ENCODE measurements at places on chromosomes 12 and 14. TPM values are rescaled to one million over a fixed set of nuclear protein-coding genes. Genes with fewer than 3 reads are reported as not detected.

GRIN2B gene
- 0.44 TPM for polyA plus RNA-seq

WSCD2 gene
- polyA plus RNA-seq = 0.51 TPM

RERGL gene
- polyA plus RNA-seq = 0.59 TPM

C12orf54 gene
- polyA plus RNA-seq = 0.67 TPM

- no peaks in the 10 kb centered on the region for H3K36me3 ChIP-seq
- no peak for DNase-seq
- H3K27me3 ChIP-seq = no peaks in the 10 kb centered on the region
- no peaks in the 10 kb centered on the region for H3K4me1 ChIP-seq
- H3K4me3 ChIP-seq = no peak overlapping the region
- no peak overlapping the region for H3K27ac ChIP-seq
These were observed 25.1 kb downstream of the SLC4A8 start for GRCh38 chr12:51449580-51450246.

- H3K4me1 ChIP-seq = no peaks in the 10 kb centered on the region
- no peaks in the 10 kb centered on the region for H3K36me3 ChIP-seq
- DNase-seq = no peak
These were observed 46.6 kb downstream of the TSPAN11 start for GRCh38 chr12:30973175-30973574.

- peak overlapping the region; percentile 52 for H3K4me3 ChIP-seq
- peak overlapping the region; percentile 94 for H3K27ac ChIP-seq
- H3K27me3 ChIP-seq = no peaks in the 10 kb centered on the region
- H3K4me1 ChIP-seq = peaks cover 37% of the 10 kb centered on the region
- peaks cover 28% of the 10 kb centered on the region for H3K36me3 ChIP-seq
These were observed 923 bp downstream of the STAT2 start for GRCh38 chr12:56358836-56359532.

GRCh38 chr12:69527506-69528272 is 57.5 kb downstream of the FRS2 start:
- peak overlapping the region; percentile 5 for H3K27ac ChIP-seq
- peak; percentile 44 for DNase-seq
- H3K4me3 ChIP-seq = no peak overlapping the region

GRCh38 chr14:102819747-102820330 is 42.6 kb downstream of the TRAF3 start:
- no peak overlapping the region for H3K4me3 ChIP-seq
- no peak for DNase-seq
- H3K27me3 ChIP-seq = no peaks in the 10 kb centered on the region
- H3K27ac ChIP-seq = no peak overlapping the region
- peaks cover 12% of the 10 kb centered on the region for H3K4me1 ChIP-seq
- no peaks in the 10 kb centered on the region for H3K36me3 ChIP-seq

GRCh38 chr12:77218278-77218677 is 152.9 kb upstream of the E2F7 start:
- no peak for DNase-seq
- H3K27me3 ChIP-seq = no peaks in the 10 kb centered on the region
- H3K4me1 ChIP-seq = no peaks in the 10 kb centered on the region
- H3K4me3 ChIP-seq = no peak overlapping the region
- no peak overlapping the region for H3K27ac ChIP-seq
- no peaks in the 10 kb centered on the region for H3K36me3 ChIP-seq

DNA sequence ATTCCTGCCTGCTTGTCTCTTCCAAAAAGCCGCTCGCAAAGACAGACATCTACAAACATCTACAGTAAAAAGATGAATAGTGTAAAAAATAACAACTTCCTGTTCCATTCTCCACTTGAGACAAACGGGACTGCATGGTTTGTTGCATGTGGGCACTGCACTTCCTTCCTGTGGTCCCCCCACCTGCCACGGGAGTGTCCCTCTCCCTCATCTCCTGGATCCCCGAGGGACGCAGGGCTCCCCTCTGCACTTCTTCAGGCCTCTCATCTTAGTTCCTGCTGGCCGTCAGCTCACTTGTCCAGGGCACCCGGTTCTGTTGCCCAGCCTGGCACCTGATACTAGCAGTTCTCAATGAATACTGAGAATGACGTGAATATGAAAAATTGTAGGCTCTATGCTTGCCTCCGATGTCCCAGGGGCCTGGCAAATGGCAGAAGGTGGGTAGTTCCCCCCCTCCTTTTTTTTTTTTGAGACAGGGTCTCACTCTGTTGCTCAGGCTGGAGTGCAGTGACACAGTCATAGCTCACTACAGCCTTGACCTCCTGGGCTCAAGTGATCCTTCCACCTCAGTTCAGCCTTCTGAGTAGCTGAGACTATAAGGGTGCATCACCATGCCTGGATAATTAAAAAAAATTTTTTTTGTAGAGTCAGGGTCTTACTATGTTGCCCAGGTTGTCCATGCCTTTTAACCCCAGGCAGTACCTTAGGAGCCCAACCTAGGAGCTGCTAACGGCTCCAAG is 3.5 kb upstream of the KLC1 start:
- no peak overlapping the region for H3K4me3 ChIP-seq
- H3K36me3 ChIP-seq = no peaks in the 10 kb centered on the region
- DNase-seq = no peak

GRCh38 chr14:76490735-76491134 is 114.8 kb downstream of the ESRRB start:
- H3K36me3 ChIP-seq = no peaks in the 10 kb centered on the region
- DNase-seq = no peak
- H3K27ac ChIP-seq = no peak overlapping the region
- H3K4me3 ChIP-seq = no peak overlapping the region
- H3K4me1 ChIP-seq = no peaks in the 10 kb centered on the region

Data from left lung (tissue), 14 donors.